ENCODE measurements at places on chromosomes 5 and 9.

GRCh38 chr5:81425569-81425968 lies 31.6 kb upstream of the ACOT12 start:
- no peak for DNase-seq

GRCh38 chr9:35731415-35732184 lies 395 bp downstream of the TLN1 start:
- DNase-seq = no peak

DNA sequence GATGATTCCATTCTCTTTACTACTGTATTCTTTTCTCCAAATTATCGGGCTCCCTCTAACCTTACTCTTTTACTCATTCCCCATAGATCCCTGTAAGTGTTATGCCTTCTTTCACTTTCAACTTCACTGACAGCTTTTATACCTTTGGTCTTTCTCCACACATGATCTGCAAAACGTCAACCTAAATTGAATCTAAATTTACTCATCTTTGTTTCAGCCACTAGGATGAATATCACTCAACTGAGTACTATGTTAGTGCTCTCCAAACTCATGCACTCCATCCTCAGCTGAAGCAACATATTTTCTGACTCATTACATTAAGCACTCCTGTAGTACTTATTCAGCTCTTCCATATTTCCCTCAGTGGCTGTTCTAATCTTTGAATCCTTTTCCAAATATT lies 133.4 kb downstream of the ADAMTS19 start:
- no peak for DNase-seq

- no peak for DNase-seq
These were observed 11.1 kb upstream of the S100Z start for GRCh38 chr5:76838481-76839261.

- DNase-seq = no peak
These were observed 104.4 kb downstream of the ARHGAP26 start for GRCh38 chr5:142874540-142874939.

DNA sequence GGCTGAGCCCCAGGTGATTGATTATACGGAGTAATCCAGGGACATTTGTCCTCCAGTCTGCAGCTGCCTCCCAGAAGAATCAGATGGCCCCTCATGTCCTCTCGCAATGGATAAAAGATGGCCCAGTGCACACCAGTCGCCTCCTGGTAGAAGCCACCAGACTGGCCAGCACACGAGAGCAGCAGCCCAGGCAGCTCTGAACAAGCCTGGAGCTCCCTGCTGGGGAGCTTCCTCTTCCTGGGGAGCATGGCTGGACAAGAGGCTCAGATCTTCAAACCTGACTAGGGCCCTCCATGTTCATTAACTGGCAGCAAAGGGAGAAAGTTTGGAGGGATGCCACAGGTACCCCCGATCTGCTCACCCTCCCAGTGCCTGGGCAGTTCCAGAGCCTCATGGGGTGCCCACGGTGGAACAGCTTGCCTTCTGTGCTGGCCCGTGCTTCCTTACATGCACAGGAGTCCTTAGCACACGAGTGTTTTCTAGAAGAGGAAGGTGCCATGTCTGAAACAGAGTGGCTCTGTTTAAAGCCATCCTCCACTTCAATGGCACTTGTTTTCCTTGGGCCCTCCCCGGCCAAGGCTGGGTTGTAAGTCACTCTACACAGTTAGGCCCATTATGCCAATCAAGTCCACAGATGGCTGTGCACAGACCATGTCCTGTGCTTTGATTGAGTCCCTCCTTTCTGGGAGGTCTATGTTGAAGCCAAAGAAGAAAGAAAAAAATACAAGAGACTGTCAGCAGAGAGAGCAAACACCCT lies 75.6 kb downstream of the PRRT1B start:
- no peak for DNase-seq
